Mammary epithelial cell (primary cell): ENCODE measurements at places on chromosomes 13 and 19.

DNA sequence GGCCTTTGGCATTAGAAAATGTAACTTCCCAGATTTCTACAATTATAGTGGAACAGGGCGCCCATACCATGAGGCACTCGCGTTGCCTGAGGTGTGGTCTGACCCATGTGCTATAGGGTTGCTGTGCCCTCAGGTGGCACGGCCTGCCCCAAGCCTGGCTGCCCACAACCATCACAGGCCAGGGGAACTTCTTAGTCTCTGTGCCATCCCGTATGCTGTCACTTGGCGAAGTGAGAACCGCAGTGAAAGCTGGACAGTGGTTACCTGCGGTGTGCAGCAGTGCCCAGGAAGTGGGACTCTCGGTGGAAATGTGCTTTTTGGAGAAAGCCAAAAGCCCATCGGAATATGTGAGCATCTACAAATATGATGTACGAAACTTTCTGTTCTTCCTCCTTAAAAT is 88.2 kb upstream of the GPR183 start:
- no peak for DNase-seq

DNA sequence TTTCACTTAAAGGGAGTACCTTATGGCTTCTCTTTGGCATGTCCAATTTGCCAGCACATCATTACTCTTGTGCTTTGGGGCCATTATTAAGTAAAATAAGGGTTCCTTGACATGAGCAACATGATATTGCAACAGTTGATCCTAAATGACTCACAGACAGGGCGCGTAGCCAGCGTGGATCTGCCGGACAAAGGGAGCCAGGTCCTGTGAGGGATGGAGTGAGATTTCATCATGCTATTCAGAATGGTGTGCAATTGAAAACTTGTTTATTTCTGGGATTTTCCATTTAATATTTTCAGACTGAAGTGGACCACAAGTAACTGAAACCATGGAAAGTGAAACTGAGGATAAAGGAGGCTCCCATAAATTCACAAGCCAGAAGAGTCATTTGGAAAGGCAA is 48.6 kb upstream of the WASF3 start:
- DNase-seq: peak; percentile 91

DNA sequence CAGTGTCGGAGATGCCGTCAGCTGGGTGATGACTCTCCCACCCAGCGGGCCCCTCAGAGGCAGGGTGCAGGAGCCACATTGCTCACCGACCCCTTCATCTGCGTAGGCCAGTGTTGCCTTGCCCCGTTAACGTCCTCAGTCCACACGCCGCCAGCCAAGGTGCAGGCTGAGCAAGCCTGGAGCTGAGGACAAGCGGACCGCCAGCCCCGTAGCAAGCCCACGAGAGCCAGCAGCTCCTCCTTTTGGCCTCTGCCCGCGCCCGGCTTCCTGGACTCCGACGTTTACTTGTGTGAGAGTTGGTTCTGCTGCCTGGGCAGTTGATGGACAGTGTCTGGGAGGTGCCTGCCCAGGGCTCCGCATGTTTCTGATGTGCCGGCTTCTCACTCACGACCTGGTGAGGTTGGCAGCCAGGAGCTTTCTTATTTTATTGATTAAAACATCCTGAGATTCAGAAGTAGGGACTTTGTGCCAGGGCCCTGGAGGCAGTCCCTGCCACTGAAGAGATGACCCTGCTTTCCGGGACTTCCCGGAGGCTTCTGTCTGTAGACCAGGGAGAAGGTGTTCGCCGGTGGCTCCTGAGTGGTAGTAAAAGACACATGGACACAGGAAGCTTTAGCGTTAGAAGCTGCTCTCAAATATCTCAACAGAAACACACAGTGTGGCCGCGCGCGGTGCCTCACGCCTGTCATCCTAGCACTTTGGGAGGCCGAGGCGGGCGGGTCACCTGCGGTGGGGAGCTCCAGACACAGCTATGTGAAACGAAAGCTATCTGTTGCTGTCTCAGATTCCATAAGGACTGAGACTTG is 5.8 kb downstream of the DAZAP1 start:
- no peak for DNase-seq

DNA sequence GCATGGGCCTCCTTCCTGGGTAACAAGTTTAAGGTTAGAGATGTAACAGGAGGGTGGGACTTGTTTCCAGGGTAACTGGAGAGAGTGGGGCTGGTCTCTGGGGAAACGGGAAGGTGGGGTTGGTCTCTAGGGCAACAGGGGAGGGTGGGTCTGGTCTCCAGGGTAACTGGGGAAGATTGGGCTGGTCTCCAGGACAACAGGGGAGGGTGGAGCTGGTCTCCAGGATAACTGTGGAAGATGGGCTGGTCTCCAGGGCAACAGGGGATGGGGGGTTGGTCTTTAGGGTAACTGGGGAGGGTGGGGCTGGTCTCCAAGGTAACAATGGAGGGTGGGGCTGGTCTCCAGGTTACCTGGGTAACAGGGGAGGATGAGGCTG is 36.5 kb downstream of the SPTBN4 start:
- DNase-seq: no peak

DNA sequence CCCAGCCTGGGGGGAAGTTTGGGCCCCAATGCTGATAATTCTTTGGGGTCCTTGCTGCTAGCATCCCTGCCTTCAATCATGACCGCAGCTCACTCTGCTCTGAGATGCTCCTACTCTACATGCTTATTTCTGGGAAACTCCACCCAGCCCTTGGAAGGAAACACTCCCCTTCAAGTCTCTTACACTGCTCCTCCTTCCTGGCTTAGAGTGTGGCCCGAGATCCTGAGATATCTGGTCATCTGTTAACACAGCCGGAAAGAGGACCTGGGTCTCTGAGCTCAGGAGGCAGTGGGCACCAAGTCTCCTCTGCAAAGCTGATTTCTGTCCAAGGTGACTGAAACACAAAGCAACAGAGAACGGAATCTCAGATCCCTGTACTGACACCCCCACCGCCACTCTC is 33.0 kb downstream of the CYP4F2 start:
- DNase-seq: no peak

DNA sequence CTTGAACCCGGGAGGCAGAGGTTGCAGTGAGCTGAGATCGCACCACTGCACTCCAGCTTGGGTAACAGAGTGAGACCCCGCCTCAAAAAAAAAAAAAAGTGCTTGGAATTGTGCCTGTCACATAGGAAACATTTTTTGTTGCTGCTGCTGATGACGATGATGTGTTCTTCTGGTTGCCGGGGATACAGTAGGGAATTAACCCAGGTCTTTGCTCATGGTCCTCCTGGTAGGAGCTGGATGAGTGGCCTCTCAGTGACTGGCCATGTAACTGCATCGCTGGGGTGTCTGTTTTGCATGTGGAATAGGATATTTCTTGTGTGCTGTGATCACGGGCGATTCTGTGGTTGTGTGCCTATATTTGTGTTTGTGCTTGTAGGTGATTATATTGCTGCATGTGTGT is 4.7 kb upstream of the CNFN start:
- DNase-seq: no peak

DNA sequence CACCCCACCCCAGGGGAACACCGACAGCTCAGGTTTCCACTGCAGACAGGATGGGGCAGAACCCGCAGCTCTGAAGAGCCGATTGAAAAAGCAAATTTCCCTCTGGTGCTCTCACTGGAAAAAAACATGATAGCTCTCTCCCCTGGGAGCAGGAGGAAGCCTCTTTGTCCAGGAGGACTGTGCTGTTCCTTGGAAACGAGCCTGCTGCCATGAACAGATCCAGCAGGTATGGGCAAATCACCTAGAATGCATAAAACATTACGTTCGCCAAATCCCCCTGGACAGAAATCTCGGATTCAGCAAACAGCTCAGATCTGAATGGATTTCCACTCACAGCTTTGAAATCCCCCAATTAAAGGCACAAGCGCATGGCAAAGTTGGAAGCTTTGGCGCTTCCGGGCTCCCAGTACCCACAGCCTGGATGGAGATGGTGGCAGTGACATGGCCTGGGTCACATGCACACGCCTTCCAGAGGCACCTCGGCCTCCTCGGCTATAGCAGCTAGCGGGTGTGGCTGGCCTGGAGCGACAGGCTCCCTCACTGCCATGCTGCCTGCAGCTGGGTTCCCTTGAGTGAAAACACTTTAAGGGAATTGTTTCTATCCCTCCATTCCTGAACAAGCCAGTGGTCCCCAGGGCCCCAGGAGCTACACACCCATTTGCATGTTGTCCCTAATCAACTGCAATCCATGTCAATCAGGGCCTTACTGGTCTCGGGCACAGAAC is 59.1 kb downstream of the CEBPG start:
- DNase-seq: no peak

GRCh38 chr13:98869408-98870090 is 108.3 kb downstream of the DOCK9 start:
- peak; percentile 6 for DNase-seq

GRCh38 chr19:38654628-38655055 is 7.2 kb downstream of the ACTN4 start:
- DNase-seq: no peak

GRCh38 chr13:59391696-59392095 is 772.0 kb downstream of the DIAPH3 start:
- DNase-seq: peak; percentile 44

GRCh38 chr19:5864725-5865486 is 5.4 kb downstream of the FUT5 start:
- DNase-seq: no peak

DNA sequence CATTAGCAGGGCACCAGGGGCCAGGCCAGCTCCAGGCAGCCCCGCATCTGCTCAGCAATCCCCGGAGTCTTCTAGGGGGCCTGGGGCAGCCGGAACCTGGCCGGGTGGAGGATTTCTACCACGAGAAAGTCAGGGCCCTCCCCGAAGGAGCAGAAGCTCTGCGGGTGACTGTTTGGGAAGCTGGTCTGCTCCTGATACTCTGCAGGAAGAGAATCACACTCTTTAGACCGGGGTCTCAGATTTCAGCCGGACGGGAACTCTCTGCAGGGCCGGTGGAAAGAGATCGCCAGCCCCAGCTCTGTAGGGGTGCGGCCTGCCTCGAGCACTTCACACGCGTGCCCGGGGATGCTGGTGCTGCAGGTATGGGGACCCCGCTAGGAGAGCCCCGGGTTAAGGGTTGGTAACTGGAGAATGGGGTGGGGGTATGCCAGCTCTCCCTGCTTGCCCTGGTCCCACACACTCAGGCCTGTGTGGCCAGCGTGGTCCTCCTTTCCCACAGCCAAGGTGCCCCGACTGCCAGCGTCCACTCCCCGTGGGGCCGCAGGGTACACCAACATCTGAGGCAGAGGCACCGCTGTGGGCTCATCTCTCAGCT is 20.1 kb downstream of the RASA3 start:
- no peak for DNase-seq
